ENCODE measurements at places on chromosomes 4 and X.

DNA sequence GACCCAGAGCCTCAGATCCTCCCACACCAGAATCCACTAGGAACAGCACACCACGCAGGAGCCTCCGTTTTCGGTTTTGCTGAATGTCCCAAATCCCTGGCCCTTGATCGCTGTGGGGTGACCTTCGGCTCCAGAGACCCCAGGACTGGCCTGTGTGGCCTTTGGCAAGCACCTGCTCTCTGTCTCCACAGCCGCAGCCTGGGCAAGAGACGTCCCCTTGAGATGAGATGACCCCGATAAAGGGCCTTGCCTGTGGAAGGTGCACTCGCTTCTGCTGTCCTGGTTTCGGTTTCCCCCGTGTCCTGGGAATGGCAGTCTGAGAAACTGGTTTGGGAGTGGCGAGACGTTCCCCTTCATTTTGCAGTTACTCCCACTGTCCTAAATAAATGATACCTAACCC lies 9.6 kb downstream of the PSAPL1 start:
- DNase-seq = no peak

DNA sequence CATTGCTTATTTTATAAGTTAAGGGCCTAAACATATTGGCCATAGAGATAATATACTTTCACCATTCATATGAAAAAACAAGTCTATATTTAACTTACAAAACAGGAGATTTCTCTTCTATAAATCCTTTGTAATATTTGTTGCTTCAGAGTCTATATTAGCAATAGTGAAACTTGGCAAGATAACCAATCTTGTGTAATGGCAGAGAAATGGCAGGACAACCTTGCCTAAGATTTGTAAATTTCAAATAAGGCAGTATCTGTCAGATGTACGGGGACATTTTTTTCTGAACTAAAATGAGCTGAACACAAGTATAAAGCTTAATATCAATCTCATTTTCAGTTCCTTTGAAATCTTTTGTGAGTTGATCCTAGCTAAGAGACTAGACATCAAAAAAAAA lies 17.8 kb upstream of the CPEB2 start:
- no peak for DNase-seq

GRCh38 chr4:98951710-98952109 lies 22.8 kb upstream of the EIF4E start:
- DNase-seq = no peak

DNA sequence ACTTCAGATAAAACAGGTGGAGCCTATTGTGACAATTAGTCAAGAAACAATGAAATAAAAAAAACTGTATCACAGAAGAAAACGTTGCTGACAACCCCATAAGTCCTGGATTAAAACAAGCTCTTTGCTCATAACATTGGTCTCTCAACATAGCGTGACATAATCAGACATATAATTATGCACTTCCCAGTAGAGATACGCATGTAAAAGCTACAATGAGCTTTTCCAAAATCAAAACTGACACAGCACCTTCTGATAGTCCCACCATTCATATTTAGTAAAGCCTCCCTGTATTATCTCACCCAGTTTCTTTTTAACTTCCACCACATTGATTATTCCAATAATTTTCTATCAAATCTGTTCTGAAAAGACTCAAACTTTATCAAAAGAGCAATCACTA lies 372.1 kb upstream of the SMIM31 start:
- no peak for DNase-seq

GRCh38 chrX:17567187-17567586 lies 170.1 kb upstream of the SCML1 start:
- no peak for DNase-seq

- peak; percentile 62 for DNase-seq
These were observed 16.3 kb downstream of the MAML3 start for GRCh38 chr4:140137671-140138070.

- DNase-seq = no peak
These were observed 117.7 kb upstream of the SLC6A14 start for GRCh38 chrX:116318672-116319071.

- no peak for DNase-seq
These were observed 855 bp upstream of the DHRSX start for GRCh38 chrX:2501559-2502102.

DNA sequence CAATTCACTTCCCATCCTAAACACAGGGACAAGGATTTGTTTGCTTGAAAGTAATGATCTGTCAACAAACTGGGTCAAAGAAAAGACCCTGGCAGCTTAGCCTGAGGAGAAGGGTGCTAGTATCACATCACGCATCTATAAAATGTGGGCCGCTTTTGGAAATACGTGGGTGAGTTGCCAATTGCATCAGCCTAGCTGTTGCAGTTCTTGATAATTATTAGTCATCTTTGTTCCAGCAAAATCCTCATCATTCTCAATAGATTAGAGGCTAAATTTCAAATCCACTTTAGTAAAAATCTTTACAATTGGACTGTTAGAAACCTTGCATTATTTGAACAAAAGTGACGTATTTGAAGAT lies 33.6 kb upstream of the TAPT1 start:
- DNase-seq = peak; percentile 42

DNA sequence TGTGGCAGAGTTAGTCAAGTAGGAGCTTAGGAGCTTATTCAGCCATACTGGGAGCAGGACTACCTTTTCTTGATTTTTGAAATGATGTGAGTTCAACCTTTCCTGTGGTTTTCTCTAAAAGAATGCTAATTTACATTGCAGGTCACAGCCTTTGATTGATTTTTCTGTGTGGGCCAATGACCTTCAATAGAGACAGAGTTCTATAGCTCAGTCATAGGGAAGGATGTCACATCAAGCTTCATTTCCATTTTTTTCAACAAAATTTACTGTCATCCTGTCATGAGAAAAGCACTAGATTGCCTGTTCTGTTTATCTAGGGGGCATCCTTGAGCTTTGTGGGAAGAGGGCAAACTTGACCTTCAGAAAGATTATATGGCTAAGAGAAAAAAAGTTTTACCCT lies 448.7 kb downstream of the MID1IP1 start:
- no peak for DNase-seq

GRCh38 chrX:140724736-140725135 lies 15.2 kb downstream of the LINC00632 start:
- peak; percentile 15 for DNase-seq

DNA sequence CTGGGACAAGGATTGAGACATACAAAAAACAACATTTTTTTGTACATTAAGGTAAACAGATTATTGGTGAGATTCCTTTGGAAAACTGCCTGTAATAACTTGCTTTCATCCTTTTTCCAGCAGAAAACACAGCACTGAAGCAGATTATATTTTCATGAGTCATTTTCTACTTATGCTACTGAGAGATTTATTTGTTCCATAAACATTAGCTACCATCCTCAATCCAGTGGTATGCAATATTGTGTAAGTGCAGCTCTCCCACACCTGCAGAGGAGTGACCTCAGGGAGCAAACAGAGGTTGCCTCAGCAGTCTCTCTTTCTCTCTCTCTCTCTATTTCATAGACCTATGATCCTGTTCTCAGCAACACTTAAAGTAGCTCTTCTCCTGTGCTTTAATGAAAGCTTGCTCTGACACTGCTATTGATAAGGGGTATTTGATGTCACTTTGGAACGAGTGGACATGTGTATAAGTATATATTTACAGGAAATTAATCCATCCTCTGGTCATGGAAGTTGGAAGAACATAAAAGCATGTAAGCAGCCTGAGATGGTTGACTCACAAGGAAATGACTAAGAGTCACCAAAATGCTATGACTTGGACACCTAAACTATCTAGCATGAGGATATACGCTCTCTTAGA lies 163.7 kb upstream of the SPANXC start:
- peak; percentile 71 for DNase-seq

DNA sequence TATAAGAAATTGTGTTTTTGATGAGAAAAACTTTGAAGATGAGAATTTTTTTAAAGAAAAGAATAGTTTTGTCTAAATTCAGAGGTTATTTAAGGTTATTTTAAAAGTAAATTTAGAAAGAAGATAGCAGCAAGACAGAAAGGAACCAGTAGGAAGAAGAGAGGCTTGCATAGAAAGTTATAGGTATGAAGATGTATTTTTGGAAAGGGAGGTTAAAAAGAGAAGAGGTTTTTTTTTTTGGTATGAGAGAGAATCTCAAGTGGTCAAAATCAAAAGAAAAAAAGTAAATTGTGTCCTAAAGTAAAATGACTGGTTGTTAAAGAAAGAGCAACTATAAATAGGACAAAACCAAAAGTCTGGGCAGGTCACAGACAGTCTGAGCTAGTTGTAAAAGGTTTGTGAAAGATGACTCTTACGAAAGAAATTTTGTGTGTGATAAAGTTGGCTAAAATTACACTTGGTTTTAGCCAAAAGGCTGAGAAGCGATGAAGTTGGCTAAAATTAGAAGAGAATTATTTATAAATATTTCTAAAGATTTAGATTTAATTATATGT lies 16.4 kb upstream of the EIF4E start:
- DNase-seq = peak; percentile 26

- DNase-seq = no peak
These were observed 82.2 kb downstream of the SH3KBP1 start for GRCh38 chrX:19805046-19805690.

DNA sequence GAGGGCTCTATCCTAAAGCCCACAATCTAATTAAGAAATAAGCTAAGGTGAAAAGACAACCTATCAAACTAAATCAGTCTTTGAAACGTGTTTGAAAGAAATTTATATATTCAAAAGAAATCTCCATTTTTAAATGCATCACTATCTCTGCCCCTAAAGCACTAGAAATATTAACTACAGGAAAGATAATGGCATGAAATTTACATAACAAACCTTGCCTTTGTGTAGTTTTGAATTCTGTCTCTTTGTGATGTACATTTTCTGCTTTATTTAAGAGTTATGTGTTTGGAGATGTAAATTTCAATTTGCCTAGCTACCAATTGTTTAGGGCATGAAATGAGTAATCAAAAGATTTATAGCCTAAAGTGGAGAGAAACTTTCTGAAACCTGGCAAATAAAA lies 286.1 kb upstream of the TBX22 start:
- DNase-seq = no peak

DNA sequence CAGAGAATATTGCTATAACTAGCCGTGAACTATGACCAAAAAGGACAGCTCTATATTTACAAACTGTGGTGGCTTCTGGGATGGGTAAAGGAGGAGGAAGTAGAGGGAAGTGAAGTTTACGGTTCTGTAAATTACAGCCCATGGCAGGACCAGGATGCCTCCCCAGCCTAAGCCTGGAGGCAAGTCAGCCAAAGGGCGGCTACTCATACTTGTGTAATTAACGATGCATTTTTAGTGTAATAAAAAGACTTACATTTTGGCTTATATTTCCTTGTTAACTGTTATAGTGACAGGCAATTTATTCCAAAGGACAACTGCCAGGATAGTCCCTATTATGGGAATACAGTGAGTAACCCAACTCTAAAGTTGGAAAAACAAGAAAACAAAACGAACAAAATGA lies 139.9 kb upstream of the OTUD4 start:
- DNase-seq = no peak

GRCh38 chr4:139282065-139282720 lies 2.2 kb upstream of the MGARP start:
- peak; percentile 30 for DNase-seq

DNA sequence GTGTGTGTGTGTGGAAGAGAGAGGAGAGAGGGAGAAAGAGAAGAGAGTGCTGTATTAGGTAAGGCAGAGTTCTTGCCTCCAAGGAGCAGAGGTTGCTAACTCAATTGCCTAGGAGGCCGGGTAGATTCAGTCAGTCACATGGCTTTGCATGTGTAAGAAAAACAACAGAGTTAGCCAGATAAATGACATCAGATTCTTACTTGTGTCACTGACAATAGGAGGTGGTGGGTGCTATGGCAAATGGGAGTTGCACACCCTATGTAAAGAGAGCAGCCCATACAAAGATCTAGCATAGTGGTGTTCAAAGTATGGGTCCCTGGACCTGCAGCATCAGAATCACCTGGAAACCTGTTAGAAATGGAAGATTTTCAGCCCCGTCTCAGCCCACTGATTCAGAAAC lies 14.4 kb upstream of the PGRMC2 start:
- DNase-seq = peak; percentile 42

GRCh38 chrX:40127052-40127451 lies 29.3 kb upstream of the BCOR start:
- no peak for DNase-seq

- no peak for DNase-seq
These were observed 127.5 kb downstream of the HS3ST1 start for GRCh38 chr4:11301075-11301660.

DNA sequence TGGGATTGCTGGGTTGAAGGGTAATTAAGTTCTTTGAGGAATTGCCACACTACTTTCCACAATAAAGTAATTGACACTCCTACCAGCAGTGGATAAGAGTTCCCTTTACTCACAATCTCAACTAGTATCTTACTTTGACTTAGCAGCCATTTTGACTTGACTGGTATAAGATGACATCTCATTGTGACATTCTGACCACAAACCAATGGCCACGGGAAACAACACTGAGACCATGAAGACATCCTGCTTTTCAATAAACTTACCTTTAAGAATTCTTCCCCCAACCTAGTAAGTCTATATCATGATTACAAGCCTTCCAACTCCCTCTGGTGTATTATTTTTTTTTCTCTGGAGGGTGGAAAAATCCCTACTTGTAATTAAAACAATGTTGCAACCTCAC lies 66.9 kb upstream of the WDR1 start:
- no peak for DNase-seq

DNA sequence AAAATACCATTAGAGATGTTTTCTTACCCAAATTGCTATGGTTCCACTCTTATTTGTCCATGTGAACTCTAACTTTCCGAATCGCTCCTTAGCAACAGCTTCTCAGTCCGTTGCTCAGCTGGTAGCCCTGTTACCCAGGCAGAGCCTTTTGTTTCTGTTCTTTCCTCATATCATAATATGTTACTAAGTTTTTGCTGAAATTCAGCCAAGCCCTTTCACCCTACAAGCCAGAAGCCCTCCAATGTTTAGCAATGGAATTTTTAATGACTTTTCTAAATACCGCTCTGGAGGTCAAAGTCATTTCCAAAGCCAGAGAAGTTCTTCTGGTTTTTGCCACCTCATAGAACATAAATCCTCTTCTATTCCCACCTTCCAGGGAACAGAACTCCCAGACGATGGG lies 1029.5 kb downstream of the C4orf33 start:
- peak; percentile 17 for DNase-seq

GRCh38 chr4:3304831-3305609 lies 12.2 kb downstream of the RGS12 start:
- DNase-seq = peak; percentile 49

DNA sequence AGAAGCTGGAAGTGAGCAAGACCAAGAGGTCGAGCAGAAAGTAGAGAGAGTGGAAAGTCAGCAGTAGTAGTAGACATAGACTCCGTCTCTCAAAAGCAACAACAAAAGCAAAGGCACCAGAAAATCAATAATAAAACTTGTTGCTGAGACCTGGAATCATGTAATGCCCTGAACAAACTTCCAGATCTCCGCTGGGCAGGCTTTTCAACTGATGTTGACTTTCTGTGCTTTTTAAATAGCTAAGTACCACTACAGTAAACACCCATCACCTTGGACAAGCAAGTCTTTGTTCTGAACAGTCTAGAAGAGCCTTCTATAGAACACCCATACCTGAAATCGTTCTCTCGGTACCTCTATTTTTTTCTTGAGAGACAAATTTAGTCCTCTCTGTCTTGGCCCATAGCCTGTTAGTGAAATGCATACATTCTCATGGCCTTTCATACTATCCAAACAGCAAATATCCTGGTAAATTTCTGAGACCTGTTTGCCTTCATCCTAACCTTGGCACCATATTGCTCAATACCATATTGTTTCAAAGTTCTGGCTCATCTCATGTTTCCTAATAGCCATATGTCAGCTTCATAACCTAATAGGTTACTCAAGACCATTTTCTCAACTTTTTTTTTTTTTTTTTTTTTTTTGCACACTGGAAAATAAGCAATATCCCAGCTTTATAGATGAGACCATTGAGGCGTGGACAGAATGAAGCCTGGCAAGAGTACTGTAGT lies 200.6 kb upstream of the RBPJ start:
- DNase-seq = peak; percentile 53
